ENCODE measurements at places on chromosomes 3 and 15.
A peak's percentile ranks its signal among the peaks of the same experiment; 100 is the strongest.

- DNase-seq: no peak
Measured at GRCh38 chr3:25855266-25855784, 65.4 kb downstream of the OXSM start.

- DNase-seq: no peak
Measured at GRCh38 chr15:75656813-75657212, 9.1 kb downstream of the SNX33 start.

DNA sequence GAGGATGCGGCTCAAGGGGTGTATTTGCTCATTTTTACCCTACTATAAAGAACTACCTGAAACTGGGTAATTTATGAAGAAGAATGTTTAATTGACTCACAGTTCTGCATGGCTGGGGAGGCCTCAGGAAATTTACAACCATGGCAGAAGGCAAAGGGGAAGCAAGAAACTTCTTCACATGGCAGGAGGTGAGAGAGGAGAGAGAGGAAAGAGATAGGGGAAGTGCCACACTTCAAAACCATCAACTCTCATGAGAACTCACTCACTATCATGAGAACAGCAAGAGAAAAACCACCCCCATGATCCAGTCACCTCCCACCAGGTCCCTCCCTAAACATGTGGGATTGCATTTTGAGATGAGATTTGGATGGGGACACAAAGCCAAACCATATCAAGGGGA lies 192.7 kb downstream of the DIPK2A start:
- no peak for DNase-seq

- DNase-seq: no peak
Measured at GRCh38 chr3:182783106-182783505, 10.2 kb upstream of the ATP11B start.

GRCh38 chr3:142846779-142847577 lies 41.9 kb downstream of the PCOLCE2 start:
- DNase-seq: no peak

GRCh38 chr15:78004919-78005634 lies 72.4 kb downstream of the TBC1D2B start:
- no peak for DNase-seq

DNA sequence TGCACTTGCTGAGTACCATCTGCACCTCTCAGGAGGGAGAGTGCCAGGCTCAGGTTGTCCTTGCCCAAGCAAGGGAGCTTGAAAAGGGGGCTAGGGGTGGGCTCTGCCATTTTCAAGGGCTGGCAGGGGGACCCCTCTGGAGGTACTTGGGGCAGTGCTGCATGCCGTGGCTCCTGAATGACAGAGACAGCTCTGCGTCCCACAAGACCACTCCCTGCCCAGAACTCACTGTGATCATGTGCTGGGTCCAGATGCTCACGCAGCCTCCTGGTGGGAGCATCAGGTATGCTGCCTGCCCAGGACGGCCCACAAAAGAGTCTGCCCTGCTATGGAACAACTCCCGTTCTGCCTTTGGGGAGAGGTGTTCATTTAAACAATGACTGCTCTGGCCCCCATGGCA lies 165.2 kb downstream of the GOLGA6L4 start:
- no peak for DNase-seq

GRCh38 chr3:131231710-131232389 lies 149.7 kb upstream of the NUDT16 start:
- DNase-seq: no peak

GRCh38 chr3:141373232-141373631 lies 4.9 kb downstream of the ZBTB38 start:
- no peak for DNase-seq

DNA sequence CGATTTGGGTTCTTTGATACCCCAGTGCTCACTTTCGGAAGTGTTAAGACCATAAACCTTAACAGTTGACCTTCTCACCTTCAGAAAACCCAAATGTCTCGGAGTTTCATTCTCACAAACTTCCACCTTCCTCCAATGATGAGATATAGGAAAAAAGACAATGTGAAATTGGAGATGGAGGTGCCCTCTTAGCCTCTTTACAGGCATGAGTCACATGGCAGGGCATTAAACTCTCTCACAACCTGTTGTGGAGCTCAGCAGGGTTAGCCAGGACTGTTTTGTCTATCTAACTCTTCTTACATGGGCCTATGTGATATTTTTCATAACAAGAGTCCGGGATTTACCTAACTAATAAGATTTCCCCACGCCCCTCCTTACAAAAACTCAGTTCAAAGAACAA lies 10.7 kb downstream of the AGTR1 start:
- DNase-seq: no peak

GRCh38 chr3:37943631-37944314 lies 46.8 kb upstream of the VILL start:
- DNase-seq: no peak

- no peak for DNase-seq
Measured at GRCh38 chr3:13561967-13562366, 13.0 kb downstream of the FBLN2 start.

DNA sequence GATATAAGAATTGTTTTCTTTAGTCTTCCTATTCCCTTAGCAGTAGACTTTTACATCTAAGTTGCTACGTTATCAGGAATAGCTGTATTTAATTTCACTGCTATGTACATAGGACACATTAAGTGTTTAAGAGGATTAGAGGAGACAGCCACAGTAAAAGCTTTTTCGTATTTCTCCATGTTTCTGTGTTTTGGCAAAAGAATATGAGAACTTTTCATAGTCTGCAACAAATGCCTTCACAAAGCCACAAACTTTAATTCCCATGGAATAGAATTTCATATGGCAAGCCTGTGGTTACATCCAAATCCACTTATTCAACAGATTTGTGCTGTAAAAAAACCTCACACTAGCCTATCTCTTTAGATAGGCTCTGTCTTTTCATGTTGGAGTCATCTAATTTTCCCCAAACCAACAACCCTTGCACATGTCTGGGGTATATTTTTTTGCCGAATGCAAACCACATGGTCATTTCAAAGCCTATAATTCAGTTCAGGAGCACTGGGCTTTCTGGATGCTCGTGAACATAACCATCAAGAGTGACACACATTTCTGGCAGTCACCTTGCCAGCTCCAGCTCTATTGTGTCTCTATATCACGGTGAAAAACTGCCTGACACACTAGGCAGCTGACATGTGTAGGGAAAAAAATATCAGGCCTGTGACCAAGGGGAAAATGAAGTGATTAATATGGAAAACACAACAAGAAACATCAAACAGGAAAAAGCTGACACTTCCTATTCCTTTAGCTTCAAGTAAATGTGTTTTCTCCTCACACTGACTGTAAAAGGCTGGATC lies 19.2 kb downstream of the PLD1 start:
- DNase-seq: no peak

GRCh38 chr15:40549894-40550293 lies 14.9 kb downstream of the CCDC32 start:
- DNase-seq: no peak

- DNase-seq: no peak
Measured at GRCh38 chr15:62109982-62110851, 43.4 kb downstream of the C2CD4A start.

DNA sequence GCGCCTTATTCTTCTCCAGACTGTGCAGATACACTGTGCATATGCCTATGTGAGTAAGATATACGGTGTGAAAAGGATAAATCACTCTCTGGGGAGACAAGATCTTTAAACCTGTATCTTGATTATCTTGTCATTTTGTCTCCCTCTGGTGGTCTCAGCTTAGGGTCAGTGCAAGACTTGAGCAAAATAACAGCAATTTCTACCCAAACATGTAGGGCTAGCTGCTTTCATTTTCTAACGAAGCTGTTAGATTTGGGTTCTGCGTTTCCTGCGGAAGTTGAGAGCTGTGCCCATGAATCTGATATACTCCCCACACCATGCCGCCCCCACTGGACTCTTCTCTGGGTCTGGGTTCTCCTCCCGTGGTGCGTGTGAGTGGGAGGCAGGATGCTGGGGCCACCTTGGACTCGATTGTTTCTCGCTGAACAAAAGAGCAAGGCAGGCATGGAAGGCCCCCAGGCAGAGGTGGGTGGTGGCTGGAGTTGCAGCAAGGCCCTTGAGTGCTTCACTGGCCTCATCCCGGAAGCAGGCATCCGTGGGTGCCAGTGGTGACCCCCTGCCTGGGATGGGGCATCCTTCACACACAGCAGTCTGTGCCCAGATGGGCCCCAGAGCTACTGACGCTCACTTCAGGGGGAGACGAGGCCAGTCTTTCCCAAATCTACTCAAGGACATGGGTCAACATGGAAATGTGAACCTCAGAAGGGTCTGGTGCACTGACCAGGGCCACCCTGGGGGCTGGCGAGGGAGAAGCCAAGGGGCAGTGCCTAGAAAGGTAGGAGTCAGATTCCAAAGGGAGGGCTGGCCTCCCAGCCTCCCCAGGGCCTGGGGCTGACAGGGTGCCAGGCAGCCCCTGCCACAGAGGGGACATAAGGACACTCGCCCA lies 179.6 kb downstream of the NSMCE3 start:
- DNase-seq: no peak

- DNase-seq: no peak
Measured at GRCh38 chr3:187098923-187099512, 40.3 kb downstream of the RPL39L start.

- DNase-seq: no peak
Measured at GRCh38 chr15:92449476-92449875, 55.8 kb downstream of the ST8SIA2 start.

GRCh38 chr15:52104532-52105004 lies 8.0 kb downstream of the BCL2L10 start:
- DNase-seq: no peak

DNA sequence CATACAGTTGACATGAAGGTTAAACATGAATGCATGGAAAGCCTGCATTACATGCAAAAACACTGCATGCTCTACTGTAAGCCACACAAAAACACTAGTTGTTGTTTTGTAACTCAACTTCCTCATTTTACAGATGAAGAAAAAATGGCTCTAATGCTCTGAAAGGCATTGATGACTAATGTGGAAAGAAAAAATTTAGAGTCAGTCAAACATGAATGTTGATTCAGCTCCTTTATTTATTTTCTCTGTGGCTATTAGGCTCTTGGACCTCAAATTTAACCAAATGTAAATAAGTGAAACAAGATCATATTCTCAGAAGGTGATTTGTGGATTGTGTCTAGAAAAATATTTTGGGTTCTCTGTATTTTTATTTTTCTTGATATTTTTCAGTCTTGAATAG lies 336.7 kb upstream of the ZNF717 start:
- no peak for DNase-seq

- DNase-seq: peak; percentile 68
Measured at GRCh38 chr15:67456677-67457529, 64.0 kb upstream of the C15orf61 start.

DNA sequence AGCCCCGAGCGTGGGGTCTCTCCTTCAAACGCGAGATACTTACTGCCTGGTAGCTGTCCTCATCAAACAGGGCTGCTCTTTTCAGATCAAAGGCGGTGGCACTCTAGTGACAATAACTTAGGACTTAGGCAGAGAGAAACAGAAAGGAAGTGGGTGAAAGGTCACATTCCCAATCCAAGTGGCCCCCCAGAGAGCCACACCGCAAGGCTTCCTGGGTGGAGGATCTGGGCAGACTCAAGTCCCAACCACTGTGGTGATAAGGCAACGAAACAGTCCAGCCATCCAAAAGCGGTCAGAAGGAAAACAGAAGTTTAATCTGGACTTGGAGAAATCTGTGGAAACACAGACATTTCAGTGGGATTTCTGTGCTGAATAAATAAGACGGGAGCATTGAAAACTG lies 227.2 kb downstream of the ADAMTS17 start:
- DNase-seq: no peak

- no peak for DNase-seq
Measured at GRCh38 chr3:87975716-87976115, 83.1 kb downstream of the CGGBP1 start.

DNA sequence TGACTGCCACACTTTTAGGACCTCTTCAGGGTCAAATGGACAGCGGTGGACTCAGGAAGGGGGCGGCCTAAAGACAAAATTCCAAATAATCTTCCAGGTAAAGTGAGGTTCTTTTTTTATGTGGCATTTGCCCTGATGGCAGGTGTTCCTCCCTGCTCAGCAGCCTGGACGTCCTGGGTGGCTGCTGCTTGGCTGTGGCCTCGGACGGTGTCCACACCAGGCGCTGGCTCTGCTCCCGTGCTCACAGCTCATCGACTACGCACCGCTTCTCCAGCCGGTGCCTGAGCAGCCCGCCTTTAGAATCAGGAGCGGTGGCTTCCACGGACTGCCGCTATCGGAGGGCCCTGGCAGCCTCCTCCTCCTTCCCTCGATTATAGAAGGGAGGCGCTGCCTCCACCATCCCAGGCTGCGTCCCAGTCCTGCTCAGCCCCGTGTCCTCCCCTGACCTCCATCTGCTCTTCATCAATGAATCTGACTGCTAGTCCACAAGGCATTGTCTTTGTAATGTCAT lies 41.9 kb downstream of the PCSK6 start:
- DNase-seq: no peak

- no peak for DNase-seq
Measured at GRCh38 chr3:39241561-39241960, 38.3 kb downstream of the CX3CR1 start.

GRCh38 chr3:32082721-32083120 lies 23.7 kb upstream of the GPD1L start:
- no peak for DNase-seq

DNA sequence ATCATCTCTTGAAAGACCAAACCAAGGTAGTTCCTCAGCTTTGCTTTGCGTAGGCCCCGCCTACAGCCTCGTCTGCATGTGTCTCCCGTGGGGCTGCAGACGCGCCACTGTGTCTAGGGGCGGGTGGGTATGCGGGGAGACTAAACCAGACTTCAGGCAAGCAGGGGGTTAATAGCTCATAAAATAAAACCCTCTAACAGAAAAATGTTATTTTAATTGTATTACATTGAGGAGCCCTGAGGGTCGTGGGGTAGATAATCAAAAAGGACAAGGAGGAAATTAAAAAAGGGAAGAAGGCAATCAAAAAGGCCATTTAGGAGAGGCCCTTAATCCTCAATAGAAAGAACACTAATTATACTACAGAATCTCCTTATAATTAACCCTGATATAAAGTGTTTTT lies 247.6 kb upstream of the ICE2 start:
- no peak for DNase-seq

- no peak for DNase-seq
Measured at GRCh38 chr3:2363854-2364253, 265.2 kb downstream of the CNTN4 start.

GRCh38 chr3:45347315-45348000 lies 40.9 kb upstream of the LARS2 start:
- no peak for DNase-seq
